BJ (cell line): ENCODE measurements at places on chromosomes 5 and 9.
A peak's percentile ranks its signal among the peaks of the same experiment; 100 is the strongest.

- no peak for DNase-seq
These were observed 33.4 kb upstream of the POMT1 start for GRCh38 chr9:131469356-131469755.

DNA sequence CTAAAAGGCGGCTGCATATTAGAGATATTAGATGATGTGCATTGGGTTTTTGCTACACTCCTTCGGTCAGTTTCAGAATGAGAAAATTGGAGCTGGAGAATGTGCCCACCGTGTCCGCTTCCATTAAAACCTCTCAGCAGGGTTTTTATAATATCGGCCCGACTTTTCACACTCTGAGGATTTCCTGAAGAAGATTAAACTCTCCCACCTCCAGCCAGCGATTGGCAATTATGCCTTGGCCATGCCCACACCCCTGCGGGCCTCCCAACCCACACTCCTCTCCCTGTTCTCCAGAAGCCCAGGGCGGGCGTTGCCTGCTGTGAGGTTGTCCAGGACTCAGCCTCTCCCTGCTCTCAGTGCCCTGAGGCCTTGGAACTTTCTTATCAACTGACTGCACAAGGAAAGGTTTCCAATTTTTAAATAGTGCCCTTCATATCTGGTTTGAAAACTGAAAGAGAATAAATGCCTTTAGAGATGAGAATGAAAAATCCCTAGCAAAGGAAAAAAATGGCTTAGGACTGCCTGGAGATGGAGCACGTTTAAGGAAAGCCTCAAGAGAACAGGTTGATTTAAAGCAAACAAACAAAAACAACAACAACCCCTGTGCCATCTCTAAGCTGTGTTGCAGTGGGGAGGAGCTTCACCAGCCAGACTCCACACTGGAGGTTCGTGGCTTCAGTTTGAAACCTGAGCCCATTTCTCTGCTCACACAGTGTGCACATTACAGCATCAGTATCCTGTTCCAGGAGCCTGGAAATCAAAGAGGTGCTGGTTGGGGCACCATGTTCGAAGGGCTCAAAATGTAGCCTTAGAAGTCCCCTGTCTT lies 292.9 kb downstream of the NSG2 start:
- DNase-seq: no peak

DNA sequence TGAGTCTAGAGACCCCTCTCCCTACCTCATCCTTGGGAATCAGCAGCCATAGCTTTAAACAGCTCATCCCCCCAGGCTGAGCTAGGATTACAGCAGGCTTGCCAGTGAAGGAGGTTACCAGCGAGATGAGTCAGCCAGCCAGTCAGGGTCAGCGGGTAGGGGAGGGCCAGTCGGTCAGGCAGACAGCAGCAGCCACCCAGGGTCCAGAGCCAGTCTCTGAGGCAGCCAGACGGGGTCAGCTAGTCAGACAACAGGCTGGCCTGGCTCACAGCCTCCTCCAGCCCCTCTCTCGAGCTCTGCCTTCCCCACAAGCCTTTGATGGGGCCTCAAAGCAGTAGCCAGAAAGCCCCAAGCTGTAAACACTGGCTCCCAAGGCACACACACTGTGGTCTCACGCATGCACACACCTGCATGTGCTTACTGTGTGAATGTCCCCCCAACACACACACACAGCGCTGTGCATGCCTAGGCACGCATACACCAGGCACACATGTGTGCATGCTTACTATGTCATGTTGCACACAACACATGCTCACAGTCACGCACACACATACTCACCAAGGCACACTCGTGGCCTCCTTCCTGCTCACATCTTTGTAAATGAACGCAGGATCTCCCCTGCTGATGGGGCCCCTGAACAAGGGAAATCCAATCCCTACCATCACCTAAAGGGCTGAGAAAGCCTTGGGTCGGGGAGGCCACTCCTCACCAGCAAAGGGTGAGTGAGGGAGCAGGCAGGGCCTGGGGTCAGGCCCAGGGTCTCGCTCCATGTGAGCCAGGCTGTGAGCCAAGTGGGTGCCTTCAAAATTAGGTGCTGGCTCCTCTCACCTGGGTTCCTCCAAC lies 28.2 kb upstream of the CPLX2 start:
- DNase-seq: peak; percentile 19

DNA sequence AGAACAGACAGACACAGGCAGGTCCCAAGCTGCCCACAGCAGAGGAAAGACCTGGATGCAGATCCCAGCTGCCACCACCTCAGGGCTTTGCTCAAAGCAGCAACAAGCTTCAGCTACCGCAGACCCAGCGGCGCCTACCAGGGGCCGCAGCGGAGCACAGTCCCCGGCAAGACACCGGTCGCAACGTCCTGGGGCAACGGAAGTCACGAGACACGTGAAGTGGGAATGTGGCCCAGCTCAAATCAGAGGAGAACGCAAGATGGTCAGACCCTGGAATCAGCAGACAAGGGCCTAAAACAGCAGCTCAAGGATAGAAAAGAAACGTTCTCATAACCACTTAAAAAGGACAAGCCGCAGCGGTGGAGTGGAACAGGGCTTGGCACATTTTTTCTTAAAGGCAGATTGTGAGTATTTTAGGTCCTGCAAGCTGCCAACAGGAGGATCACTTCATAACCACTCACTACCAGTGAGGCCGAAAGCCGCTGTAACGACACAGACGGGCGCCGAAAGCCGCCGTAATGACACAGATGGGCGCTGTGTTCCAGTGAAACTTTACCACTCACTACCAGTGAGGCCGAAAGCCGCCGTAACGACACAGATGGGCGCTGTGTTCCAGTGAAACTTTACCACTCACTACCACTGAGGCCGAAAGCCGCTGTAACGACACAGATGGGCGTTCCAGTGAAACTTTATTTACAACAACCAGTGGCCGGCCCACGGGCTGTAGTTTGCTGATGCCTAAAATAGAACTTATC lies 21.7 kb downstream of the SLC9A3 start:
- DNase-seq: no peak

DNA sequence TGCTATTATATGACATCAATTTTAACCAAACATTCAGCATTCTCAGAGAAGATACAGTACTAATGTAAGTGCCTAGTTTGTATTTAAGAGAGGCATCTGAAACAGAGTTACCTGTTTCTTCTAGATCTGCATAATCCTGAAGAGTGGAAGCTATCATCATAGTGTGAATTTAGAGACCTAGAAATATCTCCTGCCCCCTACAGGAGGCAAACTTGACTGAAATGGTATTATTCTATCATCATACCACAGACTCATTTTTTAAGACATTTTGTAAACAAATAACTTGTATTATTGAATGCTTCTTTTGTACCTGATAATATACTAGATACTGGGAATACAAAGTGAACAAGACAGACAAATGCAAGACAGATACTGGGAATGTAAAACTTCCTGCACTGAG lies 216.8 kb upstream of the RPS23 start:
- no peak for DNase-seq

DNA sequence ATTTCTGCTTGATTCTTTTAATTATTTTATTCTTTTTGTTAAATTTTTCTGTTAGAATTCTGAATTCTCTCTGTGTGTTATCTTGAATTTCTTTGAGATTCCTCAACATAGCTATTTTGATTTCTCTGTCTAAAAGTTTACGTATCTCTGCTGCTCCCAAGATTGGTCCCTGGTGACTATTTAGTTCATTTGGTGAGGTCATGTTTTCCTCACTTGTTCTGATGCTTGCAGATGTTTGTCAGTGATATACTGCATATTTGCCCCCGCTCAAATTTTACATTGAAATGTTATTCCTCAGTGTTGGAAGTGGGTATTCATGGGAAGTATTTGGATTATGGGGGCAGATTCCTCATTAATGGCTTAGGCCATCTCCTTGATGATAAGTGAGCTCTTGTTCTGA lies 105.3 kb downstream of the PRDM9 start:
- no peak for DNase-seq

DNA sequence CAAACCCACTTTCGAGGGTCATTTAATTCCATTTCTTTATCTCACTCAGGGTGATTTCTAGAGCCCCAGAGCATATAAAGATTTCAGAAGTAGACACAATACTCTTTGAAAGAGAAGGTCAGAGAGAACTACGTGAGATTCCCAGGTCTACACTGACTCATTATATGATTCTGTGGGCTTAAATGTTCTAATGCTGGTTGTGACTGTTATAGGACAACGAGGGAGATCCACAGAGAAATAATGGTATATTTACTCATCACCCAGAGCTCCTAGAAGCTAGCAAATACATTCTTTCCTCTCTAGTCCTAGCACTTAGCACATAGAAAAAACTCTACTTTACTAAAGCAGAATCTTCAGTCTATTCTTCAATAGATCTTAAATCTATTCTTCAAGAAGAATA lies 39.4 kb upstream of the GRAMD2B start:
- no peak for DNase-seq

GRCh38 chr5:82335806-82336205 lies 57.7 kb upstream of the RPS23 start:
- no peak for DNase-seq

DNA sequence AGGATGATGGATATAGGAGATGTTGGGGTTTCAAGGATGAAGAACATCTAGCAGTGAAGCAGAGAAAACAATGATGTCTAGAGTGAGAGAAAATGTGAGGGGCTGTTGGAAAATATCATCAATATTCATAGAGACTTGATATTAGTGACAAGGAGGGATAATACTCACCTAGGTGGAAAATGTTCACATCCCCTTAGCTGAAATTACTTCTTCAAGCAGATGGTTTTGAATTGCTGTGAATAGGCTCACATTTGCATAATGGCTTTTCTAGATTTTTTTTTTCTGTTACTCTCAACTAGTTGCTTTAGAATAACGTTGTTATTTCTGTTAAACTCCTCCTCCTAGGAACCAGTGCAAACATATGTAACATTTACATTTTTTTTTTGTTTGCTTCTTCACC lies 61.6 kb upstream of the MAP1B start:
- DNase-seq: no peak

GRCh38 chr5:963310-963672 lies 45.3 kb upstream of the NKD2 start:
- DNase-seq: no peak

DNA sequence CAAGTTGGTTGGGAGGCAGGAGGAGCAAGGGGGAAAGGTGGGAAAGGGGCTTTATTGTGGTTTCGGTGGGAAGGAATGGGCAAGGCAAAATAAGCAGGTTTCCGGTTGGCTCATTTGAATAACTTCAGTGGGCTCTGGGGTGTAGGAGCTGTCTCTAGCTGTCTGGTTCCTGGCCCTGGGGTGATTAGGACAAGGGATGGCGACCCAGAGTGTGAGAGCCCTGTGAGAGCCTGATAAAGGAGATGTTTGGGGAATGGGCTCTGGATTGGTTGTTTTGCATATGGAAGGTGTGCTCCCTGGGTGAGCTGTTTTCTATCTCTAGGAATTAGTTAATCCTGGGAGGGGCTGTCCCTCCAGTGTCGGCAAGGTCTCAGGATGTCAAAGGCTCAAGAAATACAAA lies 15.4 kb downstream of the ANKRD34B start:
- no peak for DNase-seq

DNA sequence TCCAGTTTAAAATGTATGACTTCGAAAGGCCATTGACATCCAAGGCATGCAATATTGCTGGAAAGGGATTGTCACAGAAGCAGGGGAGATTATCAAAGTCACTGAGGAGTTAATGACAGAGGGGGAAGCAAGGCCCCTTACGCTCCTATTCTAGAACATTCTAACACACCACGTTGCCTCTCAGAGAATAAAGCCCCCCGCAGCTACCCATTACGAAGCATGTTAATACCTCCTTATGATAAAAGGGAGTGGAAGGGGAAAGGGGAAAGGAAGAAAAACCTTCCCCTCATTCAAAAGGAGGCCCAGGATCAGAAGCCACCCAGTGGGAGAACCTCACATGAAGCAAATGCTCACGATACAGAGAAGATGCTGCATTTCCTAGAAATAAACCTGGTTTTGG lies 213.6 kb downstream of the DAB2IP start:
- DNase-seq: no peak

GRCh38 chr9:7394002-7394774 lies 405.4 kb downstream of the DMAC1 start:
- no peak for DNase-seq

GRCh38 chr5:99088309-99088708 lies 159.5 kb upstream of the CHD1 start:
- DNase-seq: no peak

- no peak for DNase-seq
These were observed 10.9 kb upstream of the LAMC3 start for GRCh38 chr9:130997925-130998596.

DNA sequence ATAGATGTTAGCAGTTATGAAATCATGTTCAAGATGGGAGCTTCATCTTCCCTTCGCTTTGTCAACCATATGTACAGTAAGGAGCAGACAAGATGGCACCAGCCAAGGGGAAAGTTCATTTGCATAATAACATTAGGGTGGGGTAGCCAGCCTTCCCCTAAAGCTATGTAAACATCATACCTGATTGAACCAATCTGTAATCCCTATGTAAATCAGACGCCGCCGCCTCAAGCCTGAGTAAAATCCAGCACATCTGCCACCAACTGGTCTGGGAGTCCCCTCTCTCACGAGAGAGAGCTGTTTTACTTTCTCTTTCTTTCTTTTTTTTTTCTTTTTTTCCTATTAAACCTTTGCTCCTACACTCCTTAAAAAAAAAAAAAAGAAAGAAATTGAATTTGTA lies 30.8 kb upstream of the REEP2 start:
- DNase-seq: no peak

DNA sequence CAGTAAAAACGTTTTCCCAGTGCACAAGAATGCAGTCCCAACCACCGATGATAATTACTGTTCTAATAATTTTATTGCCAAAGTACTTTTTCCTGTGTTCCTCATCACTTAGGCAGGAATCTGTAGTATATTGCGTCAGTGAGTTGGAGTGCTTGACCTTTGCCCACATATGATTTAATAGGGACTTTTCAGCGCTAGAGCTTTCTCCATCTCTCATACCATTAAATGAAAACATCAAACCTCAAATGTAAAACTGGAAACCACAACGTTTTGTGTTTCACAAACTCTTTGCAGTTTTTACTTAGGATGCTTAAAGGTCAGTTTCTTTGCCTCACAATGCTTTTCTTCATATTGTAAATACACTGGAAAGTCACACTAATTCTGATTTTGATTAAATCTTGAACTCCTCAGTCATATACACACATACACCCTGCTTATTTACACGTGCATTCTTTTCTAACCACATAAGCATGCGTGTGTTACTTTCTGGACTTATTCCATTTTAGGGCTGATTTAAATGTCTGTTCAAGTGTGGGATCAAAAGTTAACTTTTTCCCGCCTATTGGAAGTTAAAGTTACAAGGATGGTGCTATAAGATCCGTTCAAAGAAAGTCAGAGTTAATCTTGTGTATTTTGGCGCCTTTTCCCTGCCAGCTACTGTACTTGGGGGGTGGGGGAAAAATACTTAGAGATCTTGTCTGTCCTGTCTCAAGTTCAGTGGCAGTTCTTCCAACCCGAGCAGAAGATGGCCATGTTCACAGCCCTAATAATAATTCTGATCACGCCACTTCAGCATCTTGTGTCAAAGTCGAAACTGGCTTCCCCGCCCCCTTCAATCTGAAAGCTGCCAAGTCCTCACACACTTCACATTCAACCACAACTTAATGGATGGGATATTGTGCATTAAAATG lies 6.6 kb upstream of the NFIB start:
- peak; percentile 31 for DNase-seq

DNA sequence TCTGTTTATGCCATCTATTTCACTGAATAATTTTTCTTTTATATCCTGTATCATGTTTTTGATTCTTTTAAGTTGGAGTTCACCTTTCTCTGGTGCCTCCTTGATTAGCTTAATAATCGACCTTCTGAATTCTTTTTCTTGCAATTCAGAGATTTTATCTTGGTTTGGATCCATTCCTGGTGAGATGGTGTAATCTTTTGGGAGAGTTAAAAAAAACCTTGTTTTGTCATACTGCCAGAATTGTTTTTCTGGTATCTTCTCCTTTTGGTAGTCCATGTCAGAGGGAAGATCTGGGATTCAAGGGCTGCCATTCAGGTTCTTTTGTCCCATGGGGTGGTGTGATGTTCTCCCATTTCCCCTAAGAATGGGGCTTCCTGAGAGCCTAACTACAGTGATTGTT lies 800.8 kb upstream of the TYRP1 start:
- no peak for DNase-seq
